ENCODE measurements at places on chromosomes 1 and 21. TPM values are rescaled to one million over a fixed set of nuclear protein-coding genes. Genes with fewer than 3 reads are reported as not detected.

DNA sequence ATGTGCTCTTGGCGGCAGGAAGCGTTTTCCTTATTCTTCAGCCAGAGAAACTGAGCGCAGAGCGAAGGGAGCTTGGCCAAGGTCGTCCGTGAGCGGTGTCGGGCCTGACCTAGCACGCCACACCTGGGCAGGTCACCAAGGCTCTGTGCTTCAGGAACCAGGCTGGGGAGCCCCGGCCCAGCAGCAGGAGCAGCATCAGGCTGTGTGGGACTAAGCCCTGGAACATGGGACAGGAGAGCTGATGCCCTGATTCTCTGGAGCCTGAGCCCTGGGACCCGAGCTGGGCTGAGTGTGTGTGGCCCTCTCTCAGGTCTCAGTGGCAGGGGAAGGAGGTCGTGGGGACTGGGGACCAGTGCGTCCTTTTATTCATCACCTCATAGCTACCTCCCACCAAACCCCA is 65.2 kb upstream of the ABCG1 start:
- no peak for DNase-seq

DNA sequence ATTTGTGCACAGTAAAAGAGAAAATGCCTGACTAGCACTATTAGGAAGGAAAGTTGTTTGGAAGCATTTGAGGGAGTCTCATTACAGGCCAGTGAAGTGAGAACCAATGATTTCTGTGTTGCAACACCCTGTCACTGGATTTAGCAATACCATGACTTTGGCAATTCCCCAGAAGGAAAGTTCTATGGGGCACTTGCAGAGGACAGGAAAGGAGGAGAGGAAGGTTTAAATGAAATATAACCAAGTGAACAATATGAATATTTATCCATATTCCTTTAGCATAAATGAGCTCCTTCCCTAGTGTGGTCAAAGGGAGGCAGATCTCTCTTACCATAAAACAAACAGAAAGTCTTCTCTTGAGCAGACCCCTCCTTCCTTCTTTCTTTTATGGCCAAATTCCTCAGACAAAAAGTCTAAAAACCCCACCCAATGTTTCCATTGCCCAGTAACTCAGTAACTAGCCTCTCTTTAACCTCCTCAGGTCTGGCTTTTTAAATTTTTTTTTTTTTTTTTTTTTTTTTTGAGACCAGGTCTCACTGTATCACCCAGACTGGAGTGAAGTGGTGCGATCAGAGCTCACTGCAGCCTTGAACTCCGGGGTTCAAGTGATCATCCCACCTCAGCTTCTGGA is 5.5 kb downstream of the TLR5 start:
- DNase-seq, result peak; percentile 87

GRCh38 chr1:35885961-35886558 is 3.1 kb downstream of the AGO1 start:
- no peak for DNase-seq

GRCh38 chr1:181038399-181038873 is 4.7 kb downstream of the MR1 start:
- no peak for DNase-seq

GRCh38 chr1:18326211-18326897 is 154.4 kb upstream of the KLHDC7A start:
- DNase-seq, result peak; percentile 40

DNA sequence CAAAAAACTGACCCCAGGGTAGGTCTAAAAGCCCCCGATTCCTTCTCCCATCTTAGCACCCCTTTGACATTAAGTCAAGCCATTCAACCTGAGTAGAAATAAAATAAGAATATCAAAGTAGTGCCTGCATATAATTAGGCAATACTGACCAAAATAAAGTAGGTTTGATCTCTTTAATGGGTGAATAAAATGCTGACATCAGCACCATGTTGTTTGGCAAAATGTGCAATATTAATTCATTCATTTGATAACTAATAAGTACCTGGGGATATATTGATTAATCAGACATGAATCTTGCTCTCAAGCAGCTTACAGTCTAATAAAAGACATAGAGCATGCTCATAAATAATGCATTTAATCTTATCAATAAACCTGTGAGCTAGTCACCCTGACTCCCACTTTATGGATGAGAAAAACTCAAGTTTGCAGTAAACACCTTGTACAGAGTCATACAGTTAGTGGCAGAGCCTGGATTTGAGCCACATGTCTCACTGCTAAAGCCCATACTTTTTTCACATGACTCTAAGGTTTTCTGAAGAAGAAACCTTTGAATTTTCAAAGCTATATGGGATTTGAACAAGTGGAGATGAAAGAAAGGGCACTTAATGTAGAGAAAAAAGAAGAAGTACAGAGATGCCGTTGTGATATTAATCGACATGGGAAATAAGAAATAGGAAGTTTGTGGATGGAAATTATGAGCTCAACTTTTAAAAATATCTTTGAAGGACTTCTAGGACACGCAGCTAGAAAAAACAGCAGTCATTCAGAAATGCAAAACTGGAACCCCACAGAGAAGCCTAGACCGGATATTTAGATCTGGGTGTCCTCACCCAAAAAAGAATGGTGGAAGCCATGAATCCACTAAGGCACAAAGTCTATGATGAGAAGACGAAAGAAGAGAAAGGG is 183.9 kb downstream of the TOMM20 start:
- DNase-seq, result no peak

GRCh38 chr1:200136384-200136783 is 108.9 kb downstream of the NR5A2 start:
- no peak for DNase-seq

DNA sequence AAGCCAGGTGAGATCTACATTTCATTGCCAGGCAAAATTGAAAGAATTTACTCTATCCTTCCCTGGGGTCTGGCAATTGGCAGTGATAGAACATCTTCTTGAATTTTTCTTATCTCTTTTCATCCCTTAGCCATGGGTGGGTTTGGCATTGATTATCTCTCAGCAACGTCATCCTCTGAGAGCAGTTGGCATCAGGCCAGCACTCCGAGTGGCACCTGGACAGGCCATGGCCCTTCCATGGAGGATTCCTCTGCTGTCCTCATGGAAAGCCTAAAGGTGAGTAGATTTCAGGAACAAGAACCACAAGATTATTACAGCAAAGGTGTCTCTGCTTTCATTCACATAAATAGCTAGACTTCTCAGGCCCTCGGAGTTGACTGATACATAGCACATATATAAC is 39.3 kb downstream of the NCF2 start:
- no peak for DNase-seq

DNA sequence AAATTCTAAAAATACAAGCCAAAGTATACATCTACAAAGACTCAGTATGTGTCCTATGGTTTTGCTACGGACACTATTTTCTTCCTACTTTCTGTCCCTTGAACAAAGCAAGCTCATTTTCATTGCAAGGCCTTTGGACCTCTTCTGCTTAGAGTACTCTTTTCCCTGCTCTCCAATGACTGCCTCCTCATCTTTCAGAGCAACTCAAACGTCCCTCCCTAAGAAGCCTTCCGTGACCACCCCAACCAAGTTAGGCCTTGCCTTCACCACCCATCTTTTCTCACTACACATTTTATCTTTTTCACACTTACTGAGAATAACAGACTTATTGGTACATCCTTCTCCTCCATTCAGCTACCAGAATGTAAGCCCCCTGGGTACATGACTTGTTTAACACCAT is 39.9 kb downstream of the ENAH start:
- no peak for DNase-seq

DNA sequence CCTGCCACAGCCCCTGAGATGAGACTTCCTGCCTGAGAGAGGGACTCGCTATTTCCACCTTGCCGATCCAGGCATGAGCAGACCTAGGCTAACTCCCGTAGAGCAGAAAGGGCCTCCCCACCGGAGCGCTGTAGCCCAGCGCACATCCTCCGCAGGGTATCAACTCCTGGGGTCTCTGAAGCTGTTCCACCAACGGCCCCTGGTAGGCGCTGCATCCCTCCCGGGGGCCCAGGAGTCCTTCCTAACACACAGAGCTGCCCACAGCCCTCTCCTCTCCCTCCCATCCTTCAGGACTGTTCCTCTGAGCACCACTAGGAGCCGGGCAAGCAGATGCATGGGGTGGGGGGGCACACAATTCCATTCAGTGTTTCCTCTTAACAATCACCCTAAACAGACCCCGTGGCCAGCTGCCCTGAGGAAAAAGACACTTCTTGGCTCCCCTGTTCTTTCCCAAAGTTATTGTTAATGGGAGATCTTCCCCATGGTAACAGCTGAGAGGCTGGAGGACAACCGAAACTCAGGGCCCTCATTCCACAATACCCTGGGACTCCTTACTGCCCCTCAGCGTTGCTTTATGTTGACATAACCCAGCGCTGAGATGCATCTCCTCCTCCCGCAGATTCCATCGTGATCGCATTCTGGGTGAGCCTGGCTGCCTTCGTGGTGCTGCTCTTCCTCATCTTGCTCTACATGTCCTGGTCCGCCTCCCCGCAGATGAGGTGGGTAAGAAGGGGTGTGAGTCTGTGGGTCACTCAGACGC is 7.5 kb downstream of the MRAP start:
- no peak for DNase-seq

GRCh38 chr21:36654324-36654723 is 44.6 kb upstream of the SIM2 start:
- no peak for DNase-seq

GRCh38 chr1:11314959-11315358 is 42.0 kb downstream of the UBIAD1 start:
- DNase-seq, result peak; percentile 13

DNA sequence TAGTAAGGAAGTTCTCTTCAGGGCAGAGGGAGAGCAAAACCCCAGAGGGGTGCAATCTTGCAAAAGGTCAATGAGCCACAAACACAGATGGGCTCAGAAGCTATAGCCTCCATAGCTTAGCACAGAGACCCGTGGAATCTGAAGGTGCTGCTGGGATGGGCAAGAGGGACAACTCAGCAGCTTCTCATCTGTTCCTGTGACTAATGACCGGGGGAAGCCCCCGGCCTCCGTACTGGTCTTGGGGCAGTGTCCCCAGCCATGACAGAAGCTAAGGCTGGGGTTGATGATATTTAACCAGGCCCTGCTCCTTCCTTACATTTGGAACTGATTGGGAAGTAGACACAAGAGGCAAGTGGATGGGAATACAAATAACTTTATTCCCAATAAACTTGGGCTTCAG is 19.1 kb downstream of the EXOC8 start:
- no peak for DNase-seq

GRCh38 chr1:31310198-31310597 is 13.4 kb downstream of the ZCCHC17 start:
- no peak for DNase-seq

DNA sequence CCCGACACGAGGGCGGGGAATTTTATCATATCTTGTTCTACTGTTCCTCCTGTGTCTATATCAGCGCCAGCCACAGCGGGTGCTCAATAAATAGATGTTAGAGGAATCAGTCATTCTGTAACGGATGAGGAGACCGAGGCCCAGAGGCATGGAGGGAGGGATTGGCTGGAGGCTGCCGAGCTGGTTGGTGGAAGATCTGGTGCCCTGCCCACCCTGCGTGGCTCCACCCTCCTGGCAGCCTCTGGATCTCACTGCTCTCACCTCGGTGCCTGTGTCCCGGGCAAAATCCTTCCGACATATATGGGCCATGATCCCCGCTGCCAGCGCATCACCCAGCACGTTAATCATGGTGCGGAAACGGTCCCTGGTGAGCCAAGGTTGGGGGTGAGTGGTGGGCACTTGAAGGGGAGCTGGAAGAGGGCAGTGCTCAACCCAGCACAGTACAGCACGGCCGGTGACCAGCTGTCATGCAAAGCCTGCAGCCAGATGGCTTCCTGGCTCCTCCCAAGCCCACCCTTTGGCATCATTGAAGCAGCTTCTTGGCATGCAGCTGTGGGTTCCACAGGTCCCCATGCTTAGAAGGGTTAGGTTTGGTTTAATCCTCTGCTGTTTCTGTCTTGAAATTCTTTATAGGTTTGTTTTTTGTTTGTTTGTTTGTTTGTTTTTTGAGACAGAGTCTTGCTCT is 26.7 kb downstream of the PODN start:
- DNase-seq, result no peak

- DNase-seq, result no peak
Observed at GRCh38 chr1:93904228-93904627, 5.0 kb downstream of the GCLM start.

- no peak for DNase-seq
Observed at GRCh38 chr1:40004857-40005256, 35.7 kb upstream of the CAP1 start.

DNA sequence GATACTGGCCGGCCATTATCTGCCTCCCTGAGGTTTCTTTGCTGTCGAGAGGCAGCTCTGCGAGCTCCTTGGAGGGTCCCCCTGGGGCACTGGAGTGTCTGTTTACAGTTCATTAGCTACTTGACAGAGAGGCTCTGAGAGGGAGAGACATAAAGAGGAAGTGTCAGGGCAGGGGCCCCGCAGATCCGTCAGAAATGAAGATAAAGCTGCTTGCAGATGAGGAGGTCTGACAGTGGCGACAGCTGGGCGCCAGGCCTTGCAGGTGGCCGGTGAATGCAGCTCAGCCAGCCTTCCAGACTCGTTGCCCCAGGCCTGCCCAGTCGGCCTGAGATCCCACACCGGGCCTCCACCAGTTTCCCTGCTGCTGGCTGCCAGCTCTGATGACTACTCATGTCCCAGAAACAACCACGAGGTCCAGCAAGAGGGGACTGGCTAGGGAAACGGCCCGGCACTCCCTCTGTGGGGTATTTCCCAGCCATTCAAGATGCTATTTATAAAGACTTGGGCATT is 84.7 kb downstream of the DISP3 start:
- no peak for DNase-seq

- no peak for DNase-seq
Observed at GRCh38 chr1:9080705-9081291, 11.4 kb upstream of the SLC2A5 start.

- no peak for DNase-seq
Observed at GRCh38 chr1:247118946-247119446, 14.8 kb upstream of the ZNF669 start.

DNA sequence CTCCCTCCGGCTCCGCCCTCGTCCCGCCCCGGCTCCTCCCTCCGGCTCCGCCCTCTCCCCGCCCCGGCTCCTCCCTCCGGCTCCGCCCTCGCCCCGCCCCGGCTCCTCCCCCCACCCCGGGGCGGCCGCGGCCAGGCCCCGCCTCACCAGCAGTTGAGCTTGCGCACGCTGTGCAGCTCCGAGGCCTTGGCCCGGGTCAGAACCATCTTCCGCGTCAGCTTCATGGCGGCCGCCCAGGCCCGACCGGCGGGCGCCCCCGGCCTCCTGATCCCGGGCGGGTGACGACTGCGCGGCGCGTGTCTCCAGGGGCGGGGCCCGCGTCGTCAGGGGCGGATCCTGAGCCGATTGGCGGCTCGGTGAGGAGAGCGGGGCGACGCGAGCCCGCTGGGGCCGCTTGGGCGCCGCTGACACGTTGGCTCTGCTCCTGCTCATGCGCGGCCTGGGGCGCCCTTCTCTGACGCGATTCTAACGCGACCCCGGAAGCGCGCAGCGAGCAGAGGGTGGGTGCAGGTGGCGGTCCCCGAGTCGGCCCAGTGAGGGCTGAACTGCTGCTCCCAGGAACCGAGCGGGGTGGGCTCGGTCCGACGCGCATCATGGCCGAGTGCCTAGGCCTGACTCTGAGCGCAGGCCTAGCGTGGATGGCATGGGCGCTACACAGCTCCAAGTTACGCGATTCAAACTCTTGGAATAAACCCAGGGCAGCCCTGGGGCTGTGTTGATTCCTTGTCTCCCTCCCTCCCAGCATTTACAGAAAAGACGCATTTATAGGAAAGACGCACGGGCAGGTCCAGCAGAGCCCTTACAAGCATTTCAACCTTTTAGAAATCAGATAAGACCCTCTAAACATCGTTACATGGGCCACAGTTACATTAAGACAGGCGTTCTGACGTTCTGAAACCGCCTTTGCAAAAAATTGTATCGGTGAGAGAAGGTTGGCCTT is at the start of gene CFAP410:
Gene CFAP410 (minus strand): TSS at position 420 of the 940 bp plus-strand sequence. CDS start 196 bp downstream, at position 224.
- DNase-seq, result peak; percentile 96

MIXL1 gene
- polyA plus RNA-seq, result 0.69 TPM

BACE2 gene
- polyA plus RNA-seq, result 34.4 TPM

ARHGAP29 gene
- polyA plus RNA-seq, result 76.5 TPM

RGS13 gene
- polyA plus RNA-seq, result 4.7 TPM

FMOD gene
- polyA plus RNA-seq, result 73.5 TPM
